Choroid plexus epithelial cell (primary cell): ENCODE measurements at places on chromosomes 12 and 14.
A peak's percentile ranks its signal among the peaks of the same experiment; 100 is the strongest.

DNA sequence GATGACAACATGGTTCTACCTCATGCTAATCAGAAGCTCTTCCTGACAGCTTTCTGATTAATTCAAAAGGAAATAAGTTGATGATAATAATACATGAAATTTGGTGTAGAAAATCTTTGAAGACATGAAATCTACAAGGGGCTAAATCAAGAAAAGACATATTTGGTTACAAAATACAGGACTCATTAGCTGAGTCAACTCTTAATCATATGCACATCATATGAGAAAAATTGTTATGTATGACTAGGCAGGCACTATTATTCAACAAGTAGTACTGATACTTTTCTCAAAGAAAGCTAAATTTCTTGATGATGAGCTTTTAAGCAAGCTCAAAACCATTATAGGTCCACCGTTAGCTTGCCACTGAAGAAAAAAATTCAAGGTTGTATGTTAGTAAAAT is 7.1 kb downstream of the ABCC9 start:
- no peak for DNase-seq

GRCh38 chr14:52951681-52952554 is 1.1 kb upstream of the FERMT2 start:
- peak; percentile 92 for DNase-seq

GRCh38 chr12:7634561-7634960 is 31.1 kb downstream of the APOBEC1 start:
- no peak for DNase-seq

- no peak for DNase-seq
Observed at GRCh38 chr12:67929384-67929772, 59.9 kb upstream of the IFNG-AS1 start.

DNA sequence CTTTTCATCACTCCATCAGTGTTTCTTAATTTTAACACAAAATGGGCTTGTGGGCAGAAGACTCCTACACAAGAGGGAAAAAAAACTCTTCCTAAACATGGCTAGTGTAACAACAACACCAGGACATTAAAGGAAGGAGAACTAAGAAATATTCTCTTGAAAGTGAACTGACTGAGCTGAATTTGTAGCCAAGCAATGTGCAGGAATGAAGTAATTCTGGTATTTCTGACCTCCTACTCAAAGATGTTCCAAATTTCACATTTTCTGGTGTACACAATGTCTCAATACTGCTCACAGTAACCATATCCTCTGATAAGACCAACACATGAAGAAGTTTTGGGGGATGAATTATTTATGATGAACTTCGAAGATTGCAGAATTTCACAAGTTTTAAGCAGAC is 357.3 kb downstream of the DUSP6 start:
- DNase-seq = peak; percentile 26

- DNase-seq = peak; percentile 6
Observed at GRCh38 chr12:94025756-94026155, 122.6 kb upstream of the PLXNC1 start.

DNA sequence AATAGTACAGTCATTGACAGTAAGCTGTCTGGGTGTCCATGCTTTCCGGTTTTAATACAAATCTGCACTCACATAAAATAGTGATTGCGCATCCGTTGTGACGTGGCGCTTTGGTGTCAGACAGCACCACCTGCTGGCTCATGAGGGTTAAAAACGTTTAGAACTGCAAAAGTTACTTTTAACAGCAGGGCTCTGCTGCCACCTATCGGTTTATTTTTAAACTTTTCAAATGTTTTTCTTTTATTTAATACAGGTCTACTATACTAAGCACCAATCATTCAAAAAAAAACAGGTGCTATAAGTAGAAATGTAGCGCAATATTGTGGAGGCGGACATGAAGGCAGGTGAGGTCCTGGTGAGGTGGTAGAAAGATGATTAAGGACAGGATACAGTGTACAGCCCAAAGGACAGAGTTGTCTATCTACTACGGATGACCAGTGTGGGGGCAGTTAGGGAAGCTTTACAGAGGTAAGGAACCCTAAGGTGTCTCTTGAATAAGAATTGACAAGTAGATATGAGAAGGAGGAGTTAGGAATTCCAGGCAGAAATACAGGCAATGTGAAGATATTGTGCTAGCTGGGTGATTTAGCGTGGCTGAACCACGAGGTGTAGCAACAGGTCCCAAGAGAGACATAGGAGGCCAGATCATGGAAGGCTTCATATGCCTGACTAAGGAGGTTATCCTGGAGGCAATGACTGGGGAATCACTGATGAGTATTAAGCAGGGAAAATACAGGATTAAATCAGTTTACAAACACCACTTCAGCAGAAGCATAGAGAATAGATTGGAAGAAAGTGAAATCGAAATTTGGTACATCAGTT is 91.5 kb upstream of the PRB2 start:
- DNase-seq = peak; percentile 93

GRCh38 chr12:9341260-9341585 is 133.0 kb upstream of the PZP start:
- no peak for DNase-seq
